NCI-H226 (cell line): ENCODE measurements at places on chromosomes 2 and 18.

DNA sequence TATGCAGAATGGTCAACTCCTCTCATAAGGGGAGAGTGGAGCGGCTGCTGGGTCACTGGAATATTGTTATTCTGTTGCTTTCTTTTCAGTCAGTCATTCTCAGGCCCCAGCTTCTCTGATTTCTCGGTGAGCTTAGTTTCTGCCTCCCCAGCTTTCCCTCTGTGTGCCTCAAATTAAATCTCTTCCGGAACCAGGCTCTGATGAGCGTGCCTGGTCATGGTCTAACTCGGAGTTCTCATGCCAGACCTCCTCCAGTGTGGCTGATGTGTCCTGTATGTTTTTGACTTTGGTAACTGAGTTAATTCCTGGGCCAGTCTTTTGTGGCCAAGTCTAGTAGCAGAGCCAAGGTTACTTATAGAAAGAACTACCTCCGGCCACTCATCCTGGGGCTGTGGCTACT is 4.9 kb upstream of the STK11IP start:
- DNase-seq = no peak

GRCh38 chr2:88517759-88518201 is 65.3 kb upstream of the FOXI3 start:
- DNase-seq = no peak

- peak; percentile 49 for DNase-seq
These were observed 212.1 kb upstream of the NCKAP5 start for GRCh38 chr2:133780099-133780996.

DNA sequence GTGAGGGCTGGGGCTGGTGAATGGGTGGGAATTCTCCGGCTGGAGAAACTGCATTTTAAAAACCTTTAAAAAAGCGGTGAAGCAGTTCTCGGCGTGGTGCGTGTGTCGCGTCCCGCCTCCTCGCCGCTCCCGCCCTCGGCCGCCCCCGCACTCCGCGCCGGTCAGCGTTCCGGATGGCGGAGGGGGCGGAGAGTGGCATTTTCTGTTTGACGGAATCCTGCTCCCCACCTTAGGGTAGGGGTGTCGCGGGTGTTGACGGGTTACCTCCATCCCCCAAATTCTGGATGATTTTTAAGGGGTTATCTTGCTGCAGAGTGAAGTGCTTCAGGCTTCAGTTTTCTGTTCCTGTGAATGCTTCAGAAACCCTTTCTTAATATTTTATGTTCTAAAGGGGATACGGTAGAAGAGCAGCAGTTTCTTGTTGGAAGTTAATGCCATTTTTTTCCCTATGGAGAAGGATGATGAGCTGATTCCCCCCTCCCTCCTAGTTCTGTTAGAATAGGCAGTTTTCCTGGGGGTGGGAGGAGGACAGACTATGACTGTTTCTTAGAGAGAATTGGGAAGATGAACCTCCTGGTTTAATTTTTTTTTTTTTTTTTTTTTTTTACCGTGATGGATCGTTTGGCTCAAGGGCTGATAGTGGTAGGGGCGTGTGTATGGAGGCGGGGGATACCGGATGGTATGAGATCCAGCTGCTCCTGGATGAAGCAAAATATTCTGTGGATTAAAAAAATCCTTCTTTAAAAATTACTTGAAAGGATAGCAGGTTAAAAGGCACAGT is 756 bp downstream of the ABI2 start:
- peak; percentile 40 for DNase-seq

- DNase-seq = no peak
These were observed 277.5 kb downstream of the SPAG16 start for GRCh38 chr2:213561759-213562158.

- DNase-seq = no peak
These were observed 107.4 kb downstream of the OSBPL6 start for GRCh38 chr2:178301649-178302238.

GRCh38 chr18:7894592-7894991 is 327.5 kb downstream of the PTPRM start:
- no peak for DNase-seq

DNA sequence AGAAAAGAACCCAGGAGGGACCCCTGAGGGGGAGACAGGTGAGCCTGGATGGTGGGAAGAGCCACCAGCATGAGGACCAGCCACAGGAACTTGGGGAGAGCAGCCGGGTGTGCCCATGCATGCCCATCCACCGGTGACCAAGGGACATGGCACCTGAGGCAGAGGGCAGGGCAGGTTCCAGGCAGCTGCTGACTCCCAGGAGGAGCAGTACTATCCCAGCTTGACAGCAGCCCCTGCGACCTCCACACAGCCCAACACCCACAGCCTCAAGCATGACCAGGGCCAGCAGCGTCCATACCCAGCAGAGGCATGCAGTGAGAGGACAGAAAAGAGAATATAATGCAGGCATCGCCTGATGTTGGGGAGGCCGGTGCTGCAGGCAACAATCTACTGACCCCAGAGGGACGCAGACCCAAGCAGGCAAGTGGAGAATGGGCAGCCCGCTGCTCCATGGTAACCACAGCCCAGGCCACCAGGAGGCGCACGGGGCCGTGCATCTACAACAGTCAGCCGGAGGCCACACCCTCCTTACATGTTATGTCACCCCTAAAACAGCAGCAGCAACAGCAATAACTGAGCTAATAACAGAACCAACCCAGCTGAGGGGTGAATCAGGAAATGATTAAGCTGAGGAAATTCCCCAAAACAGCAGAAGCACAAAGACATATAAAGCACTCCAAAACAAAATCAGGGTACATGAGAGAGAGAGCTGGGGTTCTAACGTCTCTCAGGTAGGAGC is 44.1 kb downstream of the ANKMY1 start:
- DNase-seq = peak; percentile 71

GRCh38 chr2:86336675-86337243 is 667 bp downstream of the REEP1 start:
- no peak for DNase-seq

DNA sequence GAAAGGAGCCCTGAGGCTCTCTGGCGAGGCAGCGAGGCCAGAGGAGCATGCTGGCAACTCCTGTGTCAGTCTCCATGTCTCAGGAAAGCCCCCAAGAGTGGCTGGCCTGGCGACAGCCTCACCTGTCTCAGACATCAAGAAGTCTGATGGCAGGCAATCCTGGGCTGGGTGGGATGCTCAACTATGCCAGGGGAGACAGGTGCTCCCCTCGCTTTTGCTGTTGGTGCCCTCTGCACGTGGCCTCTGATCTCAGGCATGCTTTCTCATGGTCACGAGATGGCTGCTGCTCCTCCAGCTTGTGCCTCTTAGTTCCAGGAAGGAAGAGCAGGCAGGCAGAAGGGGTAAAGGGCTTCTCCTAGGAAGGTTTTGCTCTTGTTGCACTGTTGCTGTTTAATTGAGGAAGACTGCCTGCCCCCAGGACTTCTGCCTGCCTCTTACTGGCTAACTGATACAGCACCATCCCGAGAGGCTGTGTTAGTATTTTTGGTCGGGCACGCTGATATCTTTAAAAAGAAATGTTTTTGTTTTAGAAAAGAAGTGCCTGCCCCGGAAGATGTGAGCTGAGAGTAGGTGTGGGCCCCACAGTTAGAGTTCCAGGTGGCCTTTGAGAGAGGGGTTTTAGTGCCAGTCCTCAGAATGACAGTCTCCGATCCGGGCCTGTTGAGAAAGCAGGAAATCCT is 344.8 kb upstream of the HS6ST1 start:
- DNase-seq = no peak

DNA sequence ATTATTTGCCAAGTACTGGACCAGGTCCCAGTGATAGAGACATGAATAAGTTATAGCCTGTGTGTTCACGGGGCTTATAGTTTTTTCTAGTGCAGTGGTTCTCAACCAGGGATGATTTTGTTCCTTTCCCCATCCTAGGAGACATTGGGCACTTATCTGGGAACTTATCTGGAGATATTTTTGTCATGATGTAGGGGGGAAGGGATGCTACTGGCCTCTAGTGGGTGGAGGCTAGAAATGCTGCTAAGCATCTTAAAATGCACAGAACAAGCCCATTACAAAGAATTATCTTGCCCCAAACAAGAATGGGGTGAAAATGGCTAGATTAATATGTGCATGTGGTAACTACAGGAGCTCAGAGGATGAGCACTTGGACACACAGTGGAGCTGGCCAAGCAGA is 75.2 kb downstream of the KLHL29 start:
- DNase-seq = no peak

- DNase-seq = peak; percentile 53
These were observed 250.8 kb upstream of the CTAGE1 start for GRCh38 chr18:22668496-22668895.

GRCh38 chr2:237190966-237191713 is 105.5 kb downstream of the COPS8 start:
- no peak for DNase-seq

DNA sequence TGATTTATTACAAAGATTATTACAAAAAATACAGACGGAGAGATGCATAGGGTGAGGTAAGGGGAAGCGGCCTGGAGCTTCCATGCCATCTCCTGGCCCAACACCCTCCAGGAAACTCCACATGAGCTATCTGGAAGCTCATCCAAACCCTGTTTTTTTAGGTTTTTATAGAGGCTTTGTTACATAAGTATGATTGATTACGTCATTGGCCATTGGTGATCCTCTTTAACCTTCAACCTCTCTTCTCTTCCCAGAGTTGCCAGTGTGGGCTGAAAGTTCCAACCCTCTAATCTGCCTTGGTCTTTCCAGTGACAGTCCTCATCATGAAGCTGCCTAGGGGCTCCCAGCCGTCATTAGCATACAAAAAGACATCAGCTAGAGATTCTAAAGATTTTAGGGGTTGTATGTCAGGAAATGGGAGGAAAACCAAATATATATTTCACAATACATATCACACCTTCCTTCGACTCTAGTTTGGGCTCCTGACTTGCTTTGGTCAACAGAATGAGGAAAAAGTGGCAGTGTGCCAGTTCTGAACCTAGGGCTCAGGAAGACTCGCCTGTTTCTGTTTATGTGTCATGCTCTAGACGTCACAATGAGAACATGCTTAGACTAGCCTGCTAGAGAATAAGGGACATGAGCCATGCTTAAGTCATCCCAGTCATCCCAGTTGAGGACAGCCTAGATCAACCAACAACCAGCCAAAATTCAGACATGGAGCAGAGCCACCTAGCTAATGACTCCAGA is 54.1 kb downstream of the ETAA1 start:
- peak; percentile 65 for DNase-seq

DNA sequence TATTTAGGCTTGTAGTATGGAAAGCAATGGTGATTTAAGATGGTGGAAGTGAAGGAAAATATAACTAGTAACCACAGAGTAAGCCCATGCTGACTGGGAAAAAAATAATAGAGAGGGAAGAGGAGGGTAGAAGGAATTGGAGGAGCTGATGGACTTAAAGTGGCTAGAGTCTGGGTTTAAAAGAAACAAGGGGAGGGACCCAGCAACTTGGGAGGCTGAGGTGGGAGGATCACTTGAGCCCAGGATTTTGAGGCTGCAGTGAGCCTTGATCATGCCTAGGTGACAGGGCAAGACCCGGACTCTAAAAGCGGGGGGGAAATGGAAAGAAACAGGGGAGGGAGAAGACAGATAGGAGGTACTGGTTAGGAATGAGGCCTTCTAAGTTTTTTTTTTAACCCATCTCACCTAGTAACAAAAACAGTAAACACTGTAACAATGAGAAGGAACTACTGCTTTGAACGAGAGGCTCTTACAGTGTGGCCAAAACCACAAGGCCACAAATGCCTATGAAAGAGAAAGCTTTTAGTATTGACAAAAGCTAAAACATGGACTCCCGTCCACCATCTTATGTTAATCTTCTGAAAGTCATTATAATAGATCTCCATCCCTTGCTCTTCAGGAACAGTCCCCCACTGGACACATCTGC is 26.6 kb downstream of the METTL8 start:
- DNase-seq = no peak

DNA sequence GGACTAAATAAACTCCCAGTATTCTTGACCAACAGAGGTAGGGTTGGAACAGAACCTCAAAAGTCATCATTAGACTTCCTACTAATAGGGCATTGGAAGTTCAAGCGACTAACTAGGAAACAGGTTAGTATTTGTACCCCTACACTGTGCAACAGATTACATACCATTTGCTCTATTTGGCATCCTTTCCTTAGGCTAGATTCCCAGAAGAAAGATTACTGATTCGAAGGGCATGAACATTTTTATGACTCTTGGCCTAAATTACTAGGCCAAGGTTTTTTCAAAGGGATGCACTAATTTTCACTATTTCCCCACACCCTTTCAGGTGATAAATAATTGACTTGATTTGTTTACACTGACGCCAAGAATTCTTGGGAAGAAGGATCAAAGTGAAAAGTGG is 104.8 kb upstream of the CYP1B1 start:
- DNase-seq = no peak

DNA sequence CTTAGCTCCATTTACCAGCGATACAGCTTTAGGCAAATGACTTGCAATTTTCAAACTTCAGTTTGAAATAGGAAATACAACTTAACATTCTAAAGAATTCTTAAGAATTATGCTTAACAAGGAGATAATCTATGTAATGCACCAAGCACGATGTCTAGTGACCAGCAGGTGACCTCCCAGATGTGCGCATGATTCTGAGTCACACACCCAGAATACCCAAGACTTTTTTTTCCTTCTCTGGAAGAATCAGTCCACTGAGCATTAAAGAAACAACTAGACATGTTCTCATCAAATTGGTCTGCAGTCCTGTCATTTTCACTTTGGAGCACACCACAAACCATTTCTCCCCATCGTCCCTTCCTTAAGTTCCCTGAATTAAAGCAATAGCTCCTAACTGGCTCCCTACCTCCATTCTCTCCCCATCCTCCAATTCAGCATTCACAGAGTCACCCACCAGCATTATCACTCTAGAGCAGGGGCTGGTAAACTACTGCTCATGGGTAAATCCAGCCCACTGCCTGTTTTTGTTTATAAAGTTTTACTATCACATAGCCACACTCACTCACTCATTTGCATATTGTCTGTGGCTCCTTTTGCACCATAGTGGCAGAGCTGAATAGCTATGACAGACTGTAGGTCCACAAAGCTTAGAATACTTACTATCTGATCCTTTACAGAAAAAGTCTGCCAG is 13.2 kb downstream of the EVA1A start:
- DNase-seq = no peak

DNA sequence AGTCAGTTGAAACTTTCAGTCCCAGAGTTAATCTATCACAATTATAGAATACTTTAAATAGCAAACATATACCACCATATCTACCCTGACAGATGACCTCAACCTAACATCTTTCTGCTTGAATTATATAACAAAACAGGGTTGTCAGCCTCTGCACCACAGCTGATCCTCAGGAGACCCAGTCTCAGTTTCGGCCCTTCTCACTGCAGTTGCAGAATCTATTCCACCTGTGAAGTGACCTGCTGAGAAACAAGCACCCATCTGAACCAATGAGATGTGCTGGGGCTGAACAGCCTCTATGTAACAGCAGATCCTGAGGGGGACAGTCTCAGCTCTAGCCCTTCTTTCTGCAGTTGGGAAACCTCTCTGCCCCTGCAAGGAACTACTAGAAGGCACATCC is 567.6 kb downstream of the KCNJ3 start:
- DNase-seq = no peak

DNA sequence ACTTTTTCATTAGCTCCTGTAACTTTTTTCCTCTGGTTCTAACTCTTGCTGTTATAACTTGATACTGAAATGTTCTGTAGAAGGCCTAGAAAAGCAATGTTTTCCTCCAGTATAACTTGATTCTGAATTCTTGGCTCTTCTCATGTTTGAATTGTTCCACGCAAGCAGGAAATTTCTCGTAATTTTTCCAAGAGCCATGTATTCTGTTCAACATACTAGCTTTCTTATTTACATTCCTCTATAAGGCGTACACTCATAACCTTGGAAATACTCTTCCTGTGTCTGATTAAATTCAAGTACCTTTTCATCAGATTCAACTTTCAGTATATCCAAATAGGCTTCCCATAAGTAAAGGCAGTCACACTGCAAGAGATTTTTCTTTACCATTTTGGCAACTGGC is 109.1 kb downstream of the SMAD2 start:
- no peak for DNase-seq
